Stimulated activated CD4-positive, alpha-beta T cell treated with anti-CD3 and anti-CD28 coated beads, Interleukin-15, amount 100 ng/mL, for 1 hour (primary cell): ENCODE measurements at places on chromosomes 7 and 10.

DNA sequence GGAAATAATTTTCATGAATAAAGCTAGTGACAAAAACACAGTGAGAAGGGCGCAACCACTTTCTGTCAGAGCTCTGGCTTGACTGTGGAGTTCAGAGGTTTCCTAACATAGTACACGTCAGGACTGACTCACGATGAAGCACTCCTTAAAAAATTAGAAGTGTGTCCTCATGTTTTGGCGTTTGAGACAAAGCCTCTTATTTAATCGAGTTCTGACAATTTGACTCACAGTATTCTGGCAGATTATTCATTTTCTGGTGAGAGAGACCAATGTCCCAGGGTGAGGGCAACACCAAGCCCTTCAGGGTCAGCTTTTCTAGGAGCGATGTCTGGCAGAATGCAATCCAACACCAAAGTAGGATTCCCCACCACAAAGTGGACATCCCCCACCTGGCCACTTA, 108.7 kb downstream of the DIP2C start:
- DNase-seq = no peak

DNA sequence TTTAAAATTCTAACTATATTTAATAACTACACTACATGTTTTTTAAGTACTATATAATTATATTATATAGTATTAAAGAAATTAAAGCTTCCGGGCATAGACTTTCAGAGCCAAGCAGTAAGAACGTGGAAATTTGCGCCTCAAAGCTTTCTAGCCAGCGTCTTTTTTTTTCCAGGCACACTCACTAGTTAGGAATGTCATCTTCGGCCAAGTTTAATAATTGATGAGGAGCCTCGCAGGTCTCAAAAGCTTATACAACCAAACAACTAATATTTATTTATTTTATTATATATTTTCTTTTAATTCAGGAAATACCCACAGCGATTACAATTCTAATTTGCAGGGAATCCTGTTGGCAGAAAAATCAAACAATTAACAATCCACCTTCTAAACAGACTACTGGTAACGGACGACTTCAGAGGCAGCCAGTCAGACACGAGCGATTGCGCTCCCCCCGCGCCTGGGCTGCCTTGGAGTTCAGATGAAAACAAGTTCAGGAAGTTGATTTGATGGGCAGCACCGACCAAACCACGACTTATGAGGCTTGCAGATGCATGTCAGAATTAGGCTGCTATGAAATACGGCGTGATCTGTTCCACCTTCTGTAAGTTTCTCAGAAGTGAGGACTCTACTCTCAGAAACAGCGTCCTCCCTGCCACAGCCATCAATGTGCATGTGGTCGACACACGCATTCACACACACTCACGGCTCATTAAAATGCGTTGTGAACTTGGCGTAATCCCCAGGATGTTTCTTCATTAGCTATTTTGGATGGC, 431.8 kb upstream of the MGMT start:
- DNase-seq = no peak

GRCh38 chr10:78957471-78958039, 111.2 kb upstream of the ZMIZ1 start:
- no peak for DNase-seq

DNA sequence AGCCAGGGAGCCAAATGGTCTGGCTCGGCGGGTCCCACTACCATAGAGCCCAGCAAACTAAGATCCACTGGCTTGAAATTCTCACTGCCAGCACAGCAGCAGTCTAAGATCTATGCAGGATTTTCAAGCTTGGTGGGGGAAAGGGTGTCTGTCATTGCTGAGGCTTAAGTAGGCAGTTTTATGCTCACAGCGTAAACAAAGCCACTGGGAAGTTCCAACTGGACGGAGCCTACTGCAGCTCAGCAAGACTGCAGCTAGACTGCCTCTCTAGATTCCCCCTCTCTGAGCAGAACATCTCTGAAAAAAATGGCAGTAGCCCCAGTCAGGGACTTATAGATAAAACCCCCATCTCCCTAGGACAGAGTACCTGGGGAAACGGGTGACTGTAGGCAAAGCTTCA, 277.6 kb upstream of the PHF14 start:
- no peak for DNase-seq

DNA sequence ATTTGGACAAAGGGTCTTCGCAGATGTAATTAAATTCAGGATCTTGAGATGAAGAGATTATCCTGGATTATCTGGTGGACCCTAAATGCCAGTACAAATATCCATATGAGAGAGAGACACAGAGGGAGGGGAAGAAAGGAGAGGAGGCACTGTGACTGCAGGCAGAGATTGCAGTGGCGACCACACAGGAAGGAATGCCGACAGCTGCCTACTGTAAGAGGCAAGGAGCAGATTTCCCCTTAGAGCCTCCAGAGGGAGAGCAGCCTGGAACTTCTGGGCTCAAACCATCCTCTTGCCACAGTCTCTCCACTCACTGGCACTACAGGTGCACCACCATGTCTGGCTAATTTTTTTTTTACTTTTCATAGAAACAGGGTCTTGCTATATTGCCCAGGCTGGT, 152.3 kb downstream of the SDK1 start:
- no peak for DNase-seq

- DNase-seq = no peak
These were observed 208.0 kb downstream of the GALNT17 start for GRCh38 chr7:71339924-71340323.

DNA sequence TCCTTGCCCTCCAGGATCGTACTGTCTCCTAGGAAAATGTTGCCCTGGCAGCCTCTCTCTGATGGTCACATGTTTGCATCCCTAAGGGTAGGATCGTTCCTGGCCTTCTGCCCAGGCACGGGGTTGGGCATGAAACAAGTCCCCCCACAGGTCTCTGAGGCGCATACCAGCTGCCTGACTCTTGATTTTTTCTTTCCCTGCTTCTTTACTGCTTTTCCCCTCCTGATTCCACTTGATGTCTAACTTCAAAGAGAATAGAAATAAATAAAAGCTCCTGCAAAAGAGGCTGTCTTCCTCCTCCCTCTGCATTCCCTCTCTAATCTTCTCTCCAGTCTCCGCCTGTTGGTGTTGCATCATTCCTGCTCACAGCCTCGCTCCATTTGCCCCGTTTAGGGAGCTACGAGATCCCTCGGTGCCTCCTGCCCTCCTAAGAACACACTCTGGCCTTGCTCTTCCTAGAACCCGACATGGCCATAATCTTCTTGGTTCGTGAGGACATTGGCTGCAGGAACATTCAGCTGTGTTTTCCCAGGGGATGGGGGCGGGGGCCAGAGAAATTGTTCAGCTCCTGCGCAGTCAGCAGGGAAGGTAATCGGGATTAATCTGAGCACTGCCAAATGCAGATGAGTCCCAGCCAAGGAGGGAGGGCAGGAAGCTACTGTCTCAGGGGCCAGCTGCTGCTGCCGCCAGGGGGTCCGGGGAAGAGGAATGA, 26.0 kb downstream of the LEP start:
- no peak for DNase-seq

DNA sequence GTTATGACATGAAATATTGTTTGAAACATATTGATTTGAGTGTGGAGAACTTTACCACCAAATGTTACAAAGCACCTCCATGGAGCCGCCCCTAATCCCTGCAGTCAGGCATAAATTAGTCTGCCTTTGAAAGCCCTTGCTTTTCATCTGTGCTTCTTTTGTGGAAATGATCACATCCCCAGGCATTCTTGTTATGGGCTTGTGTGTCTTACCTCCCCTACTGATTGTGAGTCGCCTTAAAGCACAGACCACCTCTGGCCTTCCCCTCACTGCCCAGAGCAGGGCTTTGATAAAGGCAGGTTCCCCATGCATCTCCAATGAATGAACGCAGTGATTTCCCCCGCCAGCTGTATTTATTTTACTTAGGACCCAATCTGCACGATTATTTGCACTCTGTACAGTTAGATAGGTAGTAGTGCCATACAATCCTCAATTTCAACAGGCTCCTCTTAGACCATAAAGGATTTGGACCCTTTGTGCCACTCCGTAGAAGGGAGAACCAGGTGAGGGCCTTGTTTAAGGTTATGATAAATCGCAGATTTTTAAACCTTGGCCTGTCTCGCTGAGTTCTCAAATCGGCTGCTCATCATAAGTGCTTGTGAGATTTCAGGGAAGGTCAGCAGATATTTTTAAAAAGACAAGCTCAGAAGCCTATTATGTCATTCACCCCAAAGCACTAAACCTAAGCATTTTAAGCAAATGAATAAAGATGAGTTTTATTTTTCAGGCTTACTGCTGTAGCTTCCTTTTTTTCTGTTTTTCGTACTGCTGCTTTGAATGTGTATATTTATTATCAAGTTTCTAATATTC, 107.8 kb downstream of the CUBN start:
- no peak for DNase-seq

GRCh38 chr10:127940866-127941640, 34.1 kb downstream of the PTPRE start:
- no peak for DNase-seq

DNA sequence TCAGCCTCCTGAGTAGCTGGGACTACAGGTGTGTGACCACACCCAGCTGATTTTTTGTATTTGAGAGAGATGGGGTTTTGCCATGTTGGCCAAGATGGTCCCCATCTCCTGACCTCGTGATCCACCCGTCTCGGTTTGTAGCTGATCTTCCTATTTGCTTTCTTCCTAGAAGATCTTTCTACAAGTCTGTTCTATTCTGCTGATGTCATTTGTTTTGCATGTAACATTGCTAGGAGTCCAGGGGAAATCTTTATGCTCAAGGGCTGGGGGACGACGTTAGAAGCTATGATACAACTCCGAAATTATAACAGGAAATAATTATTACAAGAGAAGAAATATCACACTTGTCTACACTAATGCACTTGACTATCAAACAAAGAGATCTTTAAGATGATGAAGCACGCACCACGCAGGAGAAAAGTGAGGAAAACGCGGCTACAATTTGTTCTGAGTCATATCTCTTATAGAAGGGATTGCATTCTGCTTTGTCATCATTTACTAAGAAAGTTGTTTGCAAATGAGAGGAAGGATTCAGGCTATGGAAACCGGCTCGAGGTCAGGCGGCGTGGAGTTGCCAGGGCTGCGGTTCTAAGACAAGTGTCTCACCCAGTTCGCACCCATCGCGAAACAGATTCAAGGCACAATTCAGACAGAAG, 103.0 kb upstream of the CARD11 start:
- no peak for DNase-seq

- DNase-seq = no peak
These were observed 67.1 kb downstream of the MTURN start for GRCh38 chr7:30201921-30202320.

GRCh38 chr7:7882888-7883287, 85.7 kb upstream of the GLCCI1 start:
- DNase-seq = no peak

GRCh38 chr10:48885376-48885775, 54.3 kb downstream of the LRRC18 start:
- no peak for DNase-seq

GRCh38 chr10:33136781-33137180, 178.8 kb upstream of the ITGB1 start:
- DNase-seq = no peak

DNA sequence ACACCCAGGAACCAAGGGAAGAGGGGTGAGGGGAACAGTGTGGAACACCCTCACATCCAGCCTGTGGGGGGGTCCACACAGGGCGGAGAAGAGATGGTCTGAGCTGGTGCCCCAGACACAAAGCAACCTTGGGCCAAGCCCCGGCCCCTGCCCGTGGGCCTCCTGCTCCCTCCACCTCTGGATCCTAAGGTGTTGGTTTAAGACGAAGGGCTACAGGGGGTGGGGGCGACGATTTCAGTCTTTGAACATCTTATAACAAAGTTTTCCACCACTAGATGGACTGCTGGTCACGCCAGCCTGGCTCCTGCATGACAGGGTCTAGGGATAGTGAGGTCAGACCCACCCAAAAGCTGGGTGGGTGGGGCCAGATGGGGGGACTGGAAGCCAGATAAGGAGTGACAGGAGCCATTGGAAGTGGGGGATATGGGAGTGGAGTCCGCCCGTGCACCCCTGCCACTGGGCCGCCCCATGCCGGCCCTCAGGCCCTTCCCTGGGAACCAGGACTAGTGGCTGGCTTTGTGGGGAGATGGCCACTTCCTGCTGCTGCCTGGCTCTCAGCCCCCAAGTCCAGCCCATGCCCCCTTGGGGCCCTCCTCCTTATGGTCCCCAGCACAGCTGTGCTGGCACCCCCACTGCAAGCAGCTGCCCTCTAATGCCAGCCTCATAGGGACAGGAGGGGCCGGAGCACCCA, 98.4 kb downstream of the RGS10 start:
- no peak for DNase-seq

DNA sequence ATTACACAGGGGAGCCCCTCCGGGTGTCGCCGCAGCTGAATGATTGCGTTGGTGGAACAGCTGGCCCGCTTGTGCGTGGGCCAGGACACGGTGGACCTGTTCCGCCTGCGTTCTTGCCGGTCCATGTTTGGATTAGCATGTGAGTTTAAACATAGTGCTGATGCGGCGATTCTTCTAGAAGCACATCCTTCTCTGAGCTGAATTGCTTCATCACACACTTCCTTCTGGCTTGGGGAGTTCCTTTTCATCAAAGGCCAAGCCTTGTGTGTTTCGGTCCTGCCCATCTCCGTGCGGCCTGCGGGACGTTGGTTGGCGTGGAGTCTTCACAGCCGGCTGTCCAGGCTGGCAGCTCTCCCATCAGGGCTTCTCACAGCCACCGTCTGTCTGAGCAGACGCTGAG, 45.5 kb upstream of the SLC29A4 start:
- DNase-seq = no peak

GRCh38 chr10:112532956-112533355, 85.9 kb downstream of the VTI1A start:
- no peak for DNase-seq

DNA sequence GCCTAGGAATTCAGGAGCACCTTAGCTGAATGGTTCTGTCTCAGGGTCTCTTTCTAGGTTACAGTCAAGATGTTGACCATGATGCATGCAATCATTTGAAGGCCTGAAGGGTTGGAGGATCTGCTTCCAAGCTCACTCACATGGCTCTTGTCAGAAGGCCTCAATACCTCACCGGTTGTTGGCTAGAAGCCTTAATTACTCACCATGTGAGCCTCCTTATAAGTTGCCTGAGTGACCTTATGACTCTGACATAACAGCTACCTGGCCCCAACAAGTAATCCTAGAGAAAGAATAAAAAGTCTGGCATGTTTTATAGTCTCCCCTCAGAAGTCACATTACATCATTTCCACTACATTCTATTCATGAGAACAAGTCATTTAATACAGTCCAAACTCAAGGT, 3.4 kb upstream of the C1GALT1 start:
- DNase-seq = no peak

- DNase-seq = no peak
These were observed 243.8 kb downstream of the RPS24 start for GRCh38 chr10:78277314-78278057.

DNA sequence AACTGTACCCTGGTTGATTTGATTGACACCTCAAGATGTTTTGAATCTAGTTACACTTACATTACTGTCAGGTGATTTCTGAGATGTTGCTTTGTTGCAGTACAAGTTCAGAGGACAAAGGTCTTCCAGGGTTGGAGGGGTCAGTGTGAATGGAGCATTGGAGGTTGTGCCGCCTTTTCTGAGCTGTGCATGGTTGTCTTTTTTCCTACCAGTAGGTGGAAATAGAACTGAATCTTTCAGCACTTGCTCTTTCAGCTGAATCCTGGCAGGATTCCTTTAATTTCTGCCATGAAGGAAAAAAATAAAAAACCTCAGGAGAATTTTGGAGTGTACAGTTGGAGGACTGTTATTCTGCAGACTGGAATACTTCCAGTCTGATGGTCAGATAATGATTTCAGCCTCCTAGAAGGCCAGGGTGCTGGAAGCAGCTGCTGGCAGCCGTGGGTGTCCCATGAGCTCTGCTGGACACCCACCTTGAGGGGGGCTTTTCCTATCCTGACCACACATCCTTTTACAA, 82.7 kb downstream of the PLCE1 start:
- no peak for DNase-seq
